ENCODE measurements at places on chromosomes 11 and 22.

DNA sequence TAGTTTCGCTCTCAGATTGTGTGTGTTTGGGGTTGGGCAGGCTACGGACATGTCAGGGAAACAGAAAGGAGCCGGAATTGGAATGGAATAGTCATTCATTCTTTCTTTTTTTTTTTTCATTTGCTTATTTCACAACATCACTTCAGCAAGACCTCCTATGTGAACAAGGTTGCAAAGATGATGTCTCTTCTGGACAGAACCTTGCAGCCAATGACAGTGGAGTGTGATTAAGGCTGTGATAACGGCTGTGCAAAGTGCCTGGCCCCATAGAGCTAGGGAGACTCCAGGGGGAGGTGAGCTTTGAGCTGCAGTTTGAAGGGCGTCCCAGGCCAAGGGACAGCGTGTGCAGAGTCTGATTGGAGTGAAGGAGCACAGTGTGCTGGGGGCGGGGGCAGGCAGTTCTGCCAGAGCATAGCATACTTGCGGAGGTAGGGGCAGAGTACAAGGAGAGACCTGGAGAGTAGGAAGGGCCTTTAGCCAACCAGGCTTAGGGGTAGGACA is 3.4 kb downstream of the TIGD3 start:
- H3K4me1 ChIP-seq, result peaks cover 60% of the 10 kb centered on the region
- peak; percentile 67 for DNase-seq
- peak overlapping the region; percentile 82 for H3K27ac ChIP-seq

DNA sequence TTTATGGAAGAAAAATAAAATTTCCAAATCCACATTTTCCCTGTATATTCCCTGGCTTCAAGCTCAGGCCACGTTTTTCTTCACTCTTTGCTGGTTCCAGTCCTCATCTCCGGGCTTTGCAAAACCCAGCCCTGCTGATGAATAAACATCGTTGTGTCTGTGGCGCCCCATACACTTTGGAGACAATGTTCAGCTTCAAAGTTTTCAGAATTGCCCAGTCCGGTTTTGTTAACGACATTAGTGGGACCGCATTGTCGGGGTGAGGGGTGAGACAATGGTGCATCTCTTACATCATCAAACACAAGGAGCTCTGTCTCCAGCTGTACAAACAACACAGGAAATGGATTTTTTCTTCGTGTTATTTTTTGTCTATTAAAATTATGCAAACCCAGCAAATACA is 53.4 kb upstream of the HTATIP2 start:
- no peaks in the 10 kb centered on the region for H3K4me1 ChIP-seq
- H3K27me3 ChIP-seq, result peaks cover 29% of the 10 kb centered on the region
- H3K36me3 ChIP-seq, result no peaks in the 10 kb centered on the region
- H3K27ac ChIP-seq, result no peak overlapping the region

DNA sequence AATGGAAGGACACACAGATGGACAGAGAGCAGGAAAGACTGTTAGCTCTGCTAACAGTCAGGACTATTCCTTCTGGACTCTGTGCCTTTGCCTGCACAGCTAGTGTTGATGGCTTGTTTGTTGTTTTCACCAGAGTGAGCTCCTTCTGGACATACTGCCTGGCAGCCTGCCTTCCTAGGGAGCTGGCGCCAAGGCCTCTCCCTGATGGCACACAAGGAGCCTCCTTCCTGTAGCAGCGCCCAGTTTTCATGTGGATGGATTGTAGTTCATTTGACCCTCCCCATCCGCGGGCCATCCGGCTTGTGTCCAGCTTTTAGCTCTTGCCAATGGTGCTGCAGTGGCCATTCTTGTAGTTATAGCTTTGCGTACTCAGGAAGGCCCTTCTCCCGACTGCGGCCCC is 16.6 kb upstream of the BCR start:
- no peak overlapping the region for H3K4me3 ChIP-seq
- no peaks in the 10 kb centered on the region for H3K27me3 ChIP-seq
- no peaks in the 10 kb centered on the region for H3K36me3 ChIP-seq
- no peaks in the 10 kb centered on the region for H3K4me1 ChIP-seq

GRCh38 chr22:32957200-32957803 is 100.9 kb downstream of the SYN3 start:
- no peak overlapping the region for H3K4me3 ChIP-seq
- peaks cover 29% of the 10 kb centered on the region for H3K4me1 ChIP-seq
- H3K27me3 ChIP-seq, result no peaks in the 10 kb centered on the region
- DNase-seq, result no peak

- no peaks in the 10 kb centered on the region for H3K36me3 ChIP-seq
- H3K4me3 ChIP-seq, result no peak overlapping the region
- H3K27ac ChIP-seq, result no peak overlapping the region
- peaks cover 34% of the 10 kb centered on the region for H3K27me3 ChIP-seq
These were observed 69.7 kb downstream of the TENM4 start for GRCh38 chr11:79371152-79371551.

- no peaks in the 10 kb centered on the region for H3K36me3 ChIP-seq
- no peak overlapping the region for H3K27ac ChIP-seq
- no peak overlapping the region for H3K4me3 ChIP-seq
These were observed 31.8 kb upstream of the FLI1 start for GRCh38 chr11:128662076-128662475.

GRCh38 chr22:43298062-43298801 is 44.9 kb downstream of the SCUBE1 start:
- peak overlapping the region; percentile 8 for H3K4me3 ChIP-seq
- no peak for DNase-seq
- H3K27ac ChIP-seq, result peak overlapping the region; percentile 63
- H3K4me1 ChIP-seq, result peaks cover 34% of the 10 kb centered on the region

DNA sequence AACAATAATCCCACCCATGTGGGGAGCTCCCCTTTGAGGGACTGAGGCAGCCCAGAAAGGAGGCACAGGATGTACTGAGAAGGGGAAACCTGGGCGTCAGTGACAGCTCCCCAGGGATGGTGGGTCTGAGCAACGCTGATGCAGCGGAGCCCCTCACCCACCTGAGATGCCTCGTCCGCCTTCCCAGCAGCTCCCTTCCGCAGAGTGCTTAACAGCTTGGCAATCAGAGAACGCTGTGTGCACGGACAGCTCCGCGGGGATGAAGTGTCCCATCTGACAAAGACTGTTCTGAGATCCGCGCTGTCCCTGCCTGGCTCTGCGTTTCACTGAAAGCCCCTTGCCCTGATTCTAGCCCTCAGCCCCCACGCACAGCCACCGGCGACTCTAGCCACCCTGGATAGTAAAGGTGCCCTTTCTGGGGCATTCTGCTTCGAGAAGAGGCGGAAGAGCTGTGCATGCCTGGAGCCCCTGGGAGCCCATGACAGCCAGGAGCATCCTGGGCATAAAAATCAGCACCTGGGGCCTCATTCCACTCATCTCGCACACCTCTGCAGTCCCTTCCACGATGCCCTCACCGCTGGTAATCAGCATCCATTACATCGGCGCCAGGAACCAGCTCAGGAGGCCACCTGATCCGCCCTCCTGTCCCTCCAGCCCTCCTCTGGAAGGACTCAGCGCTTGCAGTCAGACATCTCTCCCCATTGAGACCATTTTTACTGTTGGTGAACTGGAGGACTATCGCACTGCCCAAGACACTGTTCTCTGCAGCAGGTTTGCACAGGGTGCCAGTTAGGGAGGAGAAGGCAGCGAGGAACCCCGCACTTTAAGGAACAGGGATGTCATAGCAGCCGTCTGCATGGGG is 10.7 kb downstream of the KCNJ5 start:
- peaks cover 9% of the 10 kb centered on the region for H3K27me3 ChIP-seq
- no peak overlapping the region for H3K27ac ChIP-seq
- no peaks in the 10 kb centered on the region for H3K36me3 ChIP-seq

- peaks cover 95% of the 10 kb centered on the region for H3K4me1 ChIP-seq
- H3K27ac ChIP-seq, result peak overlapping the region; percentile 95
- DNase-seq, result no peak
- peaks cover 28% of the 10 kb centered on the region for H3K36me3 ChIP-seq
- peaks cover 23% of the 10 kb centered on the region for H3K27me3 ChIP-seq
These were observed 15.6 kb upstream of the MFRP start for GRCh38 chr11:119361941-119362725.

DNA sequence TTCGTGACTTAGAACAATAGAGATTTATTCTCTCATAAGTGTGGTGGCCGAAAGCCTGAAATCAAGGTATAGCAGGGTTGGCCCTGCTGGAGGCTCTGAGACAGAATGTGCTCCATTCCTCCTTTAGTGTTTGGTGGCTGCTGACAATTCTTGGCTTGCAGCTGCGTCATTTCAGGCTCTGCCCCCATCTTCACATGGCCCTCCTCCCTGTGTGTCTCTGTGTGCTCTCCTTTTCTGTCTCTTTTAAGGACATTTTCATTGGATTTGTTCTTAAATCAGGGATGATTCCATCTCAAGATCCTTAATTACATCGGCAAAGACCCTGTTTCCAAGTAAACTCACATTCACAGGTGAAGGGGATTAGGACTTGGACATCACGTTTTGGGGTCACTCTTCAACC is 10.2 kb upstream of the APOL6 start:
- H3K4me1 ChIP-seq, result peaks cover 49% of the 10 kb centered on the region
- no peak for DNase-seq
- no peaks in the 10 kb centered on the region for H3K36me3 ChIP-seq
- H3K4me3 ChIP-seq, result peak overlapping the region; percentile 33
- no peaks in the 10 kb centered on the region for H3K27me3 ChIP-seq
- peak overlapping the region; percentile 93 for H3K27ac ChIP-seq

GRCh38 chr11:45897556-45897955 is 9.5 kb downstream of the FREY1 start:
- no peak for DNase-seq
- H3K36me3 ChIP-seq, result peaks cover under 1% of the 10 kb centered on the region
- H3K4me3 ChIP-seq, result no peak overlapping the region
- H3K27ac ChIP-seq, result no peak overlapping the region
- no peaks in the 10 kb centered on the region for H3K27me3 ChIP-seq

DNA sequence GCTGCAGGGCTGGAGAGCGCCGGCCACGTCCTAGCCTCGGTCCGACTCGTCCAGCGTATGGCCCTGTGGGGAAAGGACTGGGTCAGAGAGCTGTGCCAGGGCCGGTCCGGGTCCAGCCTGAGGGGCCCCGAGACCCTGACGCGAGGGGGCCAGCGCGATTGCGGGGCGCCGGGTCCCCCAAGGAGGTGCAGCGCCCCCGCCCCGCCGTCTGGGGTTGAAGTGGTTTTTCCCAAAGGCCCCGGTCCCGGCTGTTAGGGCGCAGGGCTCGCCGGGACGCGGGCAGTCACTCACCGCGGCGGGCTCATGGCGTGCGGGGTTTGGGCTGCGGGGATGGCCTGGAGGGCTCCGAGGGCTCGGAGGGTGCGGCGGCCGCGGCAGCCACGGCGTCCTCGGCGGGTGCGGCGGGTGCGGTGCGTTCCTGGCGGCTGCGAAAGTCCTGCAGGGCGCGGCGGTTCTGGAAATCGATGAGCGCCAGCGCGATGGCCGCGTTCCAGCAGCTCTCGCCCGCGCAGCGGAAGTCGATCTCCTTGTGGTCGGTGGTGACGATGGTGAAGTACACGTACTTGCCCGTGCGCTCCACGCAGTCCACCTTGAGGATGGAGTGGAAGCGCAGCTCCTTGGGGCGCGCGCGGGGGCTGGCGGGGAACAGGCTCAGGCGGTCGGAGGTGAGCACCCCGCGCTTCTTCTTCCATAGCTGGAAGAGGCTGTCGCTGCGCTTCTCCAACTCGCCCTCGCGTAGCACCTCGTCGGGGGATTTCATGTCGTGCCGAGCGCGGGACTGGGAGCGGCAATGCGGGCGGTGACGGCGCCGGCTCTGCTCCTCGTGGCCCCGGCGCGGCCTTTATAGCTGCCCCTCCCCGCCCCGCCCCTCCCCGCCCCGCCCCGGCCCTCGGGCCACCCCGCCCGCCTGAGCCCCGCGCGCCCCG is at the start of gene PHLDA2:
PHLDA2 (minus strand) TSS at position 816 of the 926 bp plus-strand sequence; CDS start at position 760, 56 bp downstream.
- peaks cover 77% of the 10 kb centered on the region for H3K27me3 ChIP-seq
- H3K36me3 ChIP-seq, result no peaks in the 10 kb centered on the region
- peak within 1 kb of the TSS; percentile 23 for H3K27ac ChIP-seq
- DNase-seq, result peak; percentile 44
- peaks cover 30% of the 10 kb centered on the region for H3K4me1 ChIP-seq
- H3K4me3 ChIP-seq, result peak within 1 kb of the TSS; percentile 68

DNA sequence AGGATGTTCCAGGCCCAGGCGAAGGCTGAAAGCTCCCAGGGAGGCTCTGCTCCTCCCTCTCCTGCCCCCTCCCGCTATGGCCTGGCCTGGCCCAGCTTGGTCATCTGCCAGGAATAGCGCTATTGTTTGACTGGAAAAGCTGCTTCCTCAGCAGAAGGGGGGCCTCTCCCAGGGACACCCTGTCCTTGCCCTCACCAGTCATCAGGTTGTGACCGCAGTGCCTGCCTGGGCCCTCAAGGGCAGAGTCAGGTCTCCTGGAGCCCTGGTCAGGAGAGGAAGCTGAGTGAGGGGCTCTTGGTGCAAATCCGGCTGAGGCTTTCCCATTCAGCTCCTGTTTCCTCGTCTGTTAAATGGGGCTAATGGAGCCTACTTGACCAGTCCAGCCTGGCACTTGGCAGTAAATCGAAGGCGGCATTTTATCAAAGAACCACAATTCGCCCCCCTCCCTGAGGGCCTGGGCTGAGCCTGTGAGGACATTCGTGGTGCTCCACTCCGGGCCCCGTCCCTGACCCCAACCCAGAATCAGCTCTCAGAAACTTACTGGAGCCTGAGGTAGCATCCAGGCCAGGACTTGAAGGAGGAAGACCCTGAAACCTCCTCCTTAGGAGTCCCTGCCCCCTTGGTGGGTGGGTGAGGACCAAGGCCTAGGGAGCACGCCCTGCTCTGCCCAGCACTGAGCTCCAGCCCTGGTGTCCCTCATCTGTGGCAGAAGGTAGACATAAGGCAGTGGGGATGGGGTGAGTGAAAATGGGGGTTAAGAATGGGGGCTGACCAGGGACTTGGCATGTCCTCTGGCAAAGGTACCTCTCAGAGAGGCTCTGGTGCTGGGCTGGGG is 2.0 kb upstream of the CASTOR1 start:
- peaks cover 51% of the 10 kb centered on the region for H3K36me3 ChIP-seq
- DNase-seq, result peak; percentile 86
- H3K4me3 ChIP-seq, result no peak overlapping the region
- peaks cover 54% of the 10 kb centered on the region for H3K4me1 ChIP-seq

GRCh38 chr11:86442827-86443226 is 68.1 kb downstream of the CCDC81 start:
- no peak for DNase-seq
- H3K4me1 ChIP-seq, result peaks cover 4% of the 10 kb centered on the region
- H3K27me3 ChIP-seq, result no peaks in the 10 kb centered on the region
- H3K4me3 ChIP-seq, result no peak overlapping the region

DNA sequence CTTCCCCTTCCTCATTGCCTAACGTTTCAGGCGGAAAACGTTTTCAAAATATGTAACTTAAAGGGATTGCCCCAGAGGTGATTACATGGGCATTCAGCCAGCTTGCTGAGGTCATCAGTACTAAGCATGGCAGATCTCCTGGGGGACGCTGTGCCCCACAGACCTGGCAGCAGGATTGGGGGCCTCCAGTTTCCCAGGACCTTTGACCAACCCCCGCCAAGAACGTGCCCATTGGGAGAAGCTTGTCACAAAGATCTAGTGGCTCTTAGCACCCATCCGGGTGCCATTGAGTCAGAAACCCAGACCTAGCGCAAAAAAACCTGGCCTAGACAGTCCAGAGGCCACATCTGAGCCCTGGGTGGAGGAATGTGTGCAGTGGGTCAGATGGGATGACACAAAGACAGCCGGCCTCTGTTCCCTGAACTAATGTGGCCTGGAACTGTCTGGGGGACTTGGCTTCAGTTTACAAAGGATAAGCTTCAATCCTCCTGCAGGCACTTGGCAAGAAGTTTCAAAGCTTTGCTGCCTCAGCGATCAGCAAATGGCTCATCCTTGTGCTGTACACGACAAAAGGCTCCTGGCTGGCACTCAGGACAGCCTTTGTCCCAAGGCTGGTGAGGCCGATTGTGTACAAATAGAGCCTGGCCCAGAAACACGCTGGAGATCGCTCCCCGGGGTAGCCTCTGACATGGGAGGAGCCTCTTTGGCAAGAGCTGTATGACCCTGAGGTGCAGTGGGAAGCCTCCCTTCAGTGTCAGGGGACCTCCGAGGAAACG is 9.5 kb downstream of the C1QTNF6 start:
- H3K27me3 ChIP-seq, result no peaks in the 10 kb centered on the region
- no peak for DNase-seq
- H3K36me3 ChIP-seq, result no peaks in the 10 kb centered on the region
- H3K4me1 ChIP-seq, result peaks cover 54% of the 10 kb centered on the region
